ENCODE measurements at places on chromosomes 2 and 18.

DNA sequence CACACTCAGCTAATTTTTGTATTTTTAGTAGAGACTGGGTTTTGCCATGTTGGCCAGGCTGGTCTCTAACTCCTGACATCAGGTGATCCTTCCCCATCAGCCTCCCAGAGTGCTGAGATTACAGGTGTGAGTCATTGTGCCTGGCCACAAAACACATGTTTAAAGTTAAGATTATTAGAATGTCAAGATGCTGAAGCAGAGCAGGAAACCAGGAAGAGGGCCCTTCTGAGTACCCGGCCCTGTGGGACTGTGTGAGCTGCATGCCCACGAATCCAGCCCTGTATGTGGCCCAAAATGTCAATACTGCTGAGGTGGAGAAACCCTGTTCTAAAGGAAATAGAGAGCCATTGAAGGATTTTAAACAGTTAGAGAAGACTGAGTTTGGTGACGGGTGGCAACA, 31.0 kb upstream of the REV1 start:
- DNase-seq: no peak

DNA sequence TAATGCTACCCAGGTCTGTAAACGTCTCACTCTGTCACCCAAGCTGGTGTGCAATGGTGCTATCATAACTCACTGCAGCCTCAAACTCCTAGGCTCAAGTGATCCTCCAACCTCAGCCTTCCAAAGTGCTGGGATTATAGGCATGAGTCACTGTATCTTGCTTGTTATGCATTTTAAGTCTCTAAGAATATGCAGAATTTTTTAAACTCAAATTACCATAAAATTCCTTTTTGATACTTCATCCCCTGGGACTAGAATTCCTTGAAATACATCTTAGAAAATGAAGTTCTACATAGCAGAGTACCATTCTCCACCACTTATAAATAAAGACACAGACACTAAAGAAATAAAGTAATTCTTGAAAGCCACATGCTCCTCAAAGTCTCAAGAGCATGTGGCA, 30.2 kb upstream of the LRATD1 start:
- no peak for DNase-seq

DNA sequence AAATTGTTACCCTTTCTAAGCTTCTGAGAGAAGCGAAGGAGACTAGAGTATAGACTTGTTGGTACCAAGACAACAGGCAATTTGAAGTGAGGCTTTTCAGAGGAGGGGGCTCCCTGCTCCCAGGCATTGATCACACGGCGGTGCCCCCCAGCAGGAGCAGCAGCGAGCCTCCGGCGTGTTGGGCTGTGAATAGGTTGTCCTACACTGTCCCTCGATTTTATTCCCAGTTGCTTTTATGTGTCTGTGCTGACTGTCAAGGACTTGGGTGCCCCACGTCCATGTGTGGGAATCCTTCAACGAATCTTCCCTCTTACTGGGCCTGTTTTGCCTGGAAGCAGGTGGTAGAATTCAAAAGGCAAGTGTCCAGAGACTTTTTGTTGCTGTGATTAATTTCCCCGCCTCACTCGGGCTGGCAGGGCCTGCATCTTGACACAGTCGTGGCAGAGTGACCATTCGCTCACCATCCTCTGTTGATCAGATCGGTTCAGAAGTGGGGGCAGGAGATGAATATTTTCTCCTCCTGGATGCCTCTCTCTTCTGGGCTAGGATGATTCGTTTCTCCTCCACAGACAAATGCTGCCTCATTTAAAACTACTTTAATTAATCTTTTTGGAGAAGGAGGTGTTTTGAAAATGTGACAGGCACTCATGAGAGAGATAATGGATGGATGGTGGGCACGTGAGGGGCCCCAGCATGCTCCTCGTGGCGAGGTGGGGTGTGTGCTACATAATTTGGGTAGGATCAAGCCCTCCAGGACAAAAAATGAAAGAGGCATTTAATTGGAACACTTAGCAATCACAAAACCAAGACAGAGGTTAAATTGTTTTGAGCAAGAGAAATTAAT, 77.6 kb downstream of the SMIM21 start:
- no peak for DNase-seq

DNA sequence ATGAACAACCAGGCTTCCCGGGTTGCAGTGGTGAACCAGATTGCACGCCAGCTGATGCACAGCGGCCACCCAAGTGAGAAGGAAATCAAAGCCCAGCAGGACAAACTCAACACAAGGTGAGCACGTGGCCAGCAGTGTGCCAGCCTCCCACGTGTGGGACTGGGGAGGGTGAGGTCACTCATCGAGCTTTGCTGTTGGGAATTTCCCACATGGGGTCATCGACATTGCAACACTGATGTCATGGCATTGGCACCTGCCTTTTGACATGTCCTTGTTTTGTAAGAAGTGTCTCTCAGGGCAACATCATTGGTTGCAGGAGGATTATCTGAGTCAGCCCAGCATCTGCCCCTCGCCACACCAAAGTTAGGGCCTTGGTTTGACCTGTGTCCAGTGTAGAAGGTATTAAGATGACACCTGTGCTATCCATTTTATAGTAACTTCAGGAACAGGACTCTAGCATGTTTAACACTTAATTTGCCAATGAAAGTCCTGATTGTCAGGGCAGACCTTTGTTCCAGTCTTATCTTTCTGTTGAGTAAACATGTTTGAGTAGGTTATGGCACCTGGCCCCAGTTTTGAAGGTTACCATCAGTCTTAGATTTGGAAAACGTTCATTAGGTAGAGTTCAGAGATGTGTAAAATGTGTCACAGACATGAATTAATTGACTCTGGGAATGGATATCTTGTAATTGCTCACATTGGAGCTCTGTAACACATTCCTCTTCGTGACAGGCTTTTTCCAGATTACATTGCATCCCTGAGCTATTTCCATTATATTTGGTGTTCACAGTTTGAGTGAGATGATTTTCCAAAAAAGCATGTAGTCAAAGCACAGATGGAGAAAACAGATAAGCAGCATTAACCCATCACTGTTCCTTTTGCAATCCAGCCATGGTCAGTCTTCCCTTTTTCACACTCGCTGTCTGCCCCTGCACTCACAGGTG, 93.3 kb upstream of the EML6 start:
- DNase-seq: no peak

GRCh38 chr2:178990533-178991241, 59.2 kb downstream of the CCDC141 start:
- no peak for DNase-seq

DNA sequence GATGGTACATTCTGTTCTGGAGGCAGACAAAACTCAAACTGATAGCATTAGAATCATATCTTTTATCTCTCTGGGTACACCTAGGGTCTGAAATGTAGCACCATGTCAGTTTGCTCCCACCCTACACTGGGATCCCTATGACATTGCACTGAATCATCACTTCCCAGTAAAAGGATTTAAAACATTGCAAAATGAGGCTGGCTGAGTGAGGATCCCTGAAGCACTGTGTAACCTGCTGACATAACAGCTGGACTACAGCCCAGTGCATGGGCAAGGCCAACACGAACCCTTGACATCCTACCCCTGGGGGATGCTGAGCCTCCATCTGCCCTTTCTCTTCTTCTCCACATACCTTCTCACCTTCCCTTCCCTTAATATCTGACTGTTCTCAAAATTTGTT, 253.2 kb downstream of the TTC32 start:
- DNase-seq: no peak

GRCh38 chr2:63189026-63189425, 138.4 kb downstream of the OTX1 start:
- peak; percentile 62 for DNase-seq

DNA sequence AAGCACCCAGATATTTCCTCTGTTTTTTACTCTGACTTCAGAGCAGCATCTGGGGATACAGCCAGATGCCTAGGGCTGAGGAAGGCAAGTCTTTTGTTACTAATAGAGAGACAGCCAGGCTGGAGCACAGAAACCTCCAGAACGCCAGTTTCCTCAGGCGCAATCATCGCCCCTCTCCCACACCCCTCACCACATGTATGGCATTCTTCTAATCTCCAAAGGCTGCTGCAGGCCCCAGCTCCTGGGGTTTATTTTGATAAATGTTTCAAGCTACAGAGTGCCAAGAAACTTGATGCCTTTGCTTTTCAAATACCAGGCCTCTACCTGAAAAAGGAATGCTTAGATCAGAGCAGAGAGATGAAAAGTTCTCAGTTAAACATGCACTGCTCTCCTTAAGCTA, 283.6 kb downstream of the RBM43 start:
- DNase-seq: no peak

- no peak for DNase-seq
Observed at GRCh38 chr2:52452201-52452600, 1315.4 kb upstream of the CHAC2 start.

GRCh38 chr18:48351216-48352050, 57.8 kb downstream of the ZBTB7C start:
- DNase-seq: no peak

- DNase-seq: peak; percentile 48
Observed at GRCh38 chr2:216769626-216770025, 74.3 kb upstream of the IGFBP5 start.

GRCh38 chr2:216183462-216183861, 74.3 kb downstream of the XRCC5 start:
- DNase-seq: peak; percentile 71

Measured in hematopoietic multipotent progenitor cell treated with erythropoietin and hydrocortisone succinate and interleukin-3 and kit ligand, for 4 days (in vitro differentiated cells).